ENCODE measurements at places on chromosomes 3 and 15.

DNA sequence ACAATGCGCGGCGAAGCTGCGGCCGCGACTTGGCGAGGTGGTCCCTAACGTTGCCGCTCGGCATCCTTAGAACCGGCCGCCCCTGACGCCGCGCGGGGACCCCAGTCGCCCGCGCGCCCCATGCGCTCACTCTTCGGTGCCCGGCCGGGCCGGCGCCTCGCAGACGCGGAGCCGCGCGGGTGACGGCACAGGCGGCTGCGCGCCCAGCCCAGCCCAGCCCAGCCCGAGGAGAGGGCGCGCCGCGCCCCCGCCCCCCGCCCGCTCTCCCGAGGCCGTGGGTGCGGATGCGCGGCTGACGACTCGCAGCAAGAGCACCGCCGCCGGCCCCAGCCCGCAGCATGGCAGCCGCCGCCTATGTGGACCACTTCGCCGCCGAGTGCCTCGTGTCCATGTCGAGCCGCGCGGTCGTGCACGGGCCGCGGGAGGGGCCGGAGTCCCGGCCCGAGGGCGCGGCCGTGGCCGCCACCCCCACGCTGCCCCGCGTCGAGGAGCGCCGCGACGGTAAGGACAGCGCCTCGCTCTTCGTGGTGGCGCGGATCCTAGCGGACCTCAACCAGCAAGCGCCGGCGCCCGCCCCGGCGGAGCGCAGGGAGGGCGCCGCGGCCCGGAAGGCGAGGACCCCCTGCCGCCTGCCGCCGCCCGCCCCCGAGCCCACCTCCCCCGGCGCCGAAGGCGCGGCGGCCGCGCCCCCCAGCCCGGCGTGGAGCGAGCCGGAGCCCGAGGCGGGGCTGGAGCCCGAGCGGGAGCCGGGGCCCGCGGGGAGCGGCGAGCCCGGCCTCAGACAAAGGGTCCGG is 437 bp downstream of the KLF13 start:
- peak; percentile 50 for DNase-seq

GRCh38 chr3:149657321-149657925 is 402 bp downstream of the WWTR1 start:
- DNase-seq, result peak; percentile 35

DNA sequence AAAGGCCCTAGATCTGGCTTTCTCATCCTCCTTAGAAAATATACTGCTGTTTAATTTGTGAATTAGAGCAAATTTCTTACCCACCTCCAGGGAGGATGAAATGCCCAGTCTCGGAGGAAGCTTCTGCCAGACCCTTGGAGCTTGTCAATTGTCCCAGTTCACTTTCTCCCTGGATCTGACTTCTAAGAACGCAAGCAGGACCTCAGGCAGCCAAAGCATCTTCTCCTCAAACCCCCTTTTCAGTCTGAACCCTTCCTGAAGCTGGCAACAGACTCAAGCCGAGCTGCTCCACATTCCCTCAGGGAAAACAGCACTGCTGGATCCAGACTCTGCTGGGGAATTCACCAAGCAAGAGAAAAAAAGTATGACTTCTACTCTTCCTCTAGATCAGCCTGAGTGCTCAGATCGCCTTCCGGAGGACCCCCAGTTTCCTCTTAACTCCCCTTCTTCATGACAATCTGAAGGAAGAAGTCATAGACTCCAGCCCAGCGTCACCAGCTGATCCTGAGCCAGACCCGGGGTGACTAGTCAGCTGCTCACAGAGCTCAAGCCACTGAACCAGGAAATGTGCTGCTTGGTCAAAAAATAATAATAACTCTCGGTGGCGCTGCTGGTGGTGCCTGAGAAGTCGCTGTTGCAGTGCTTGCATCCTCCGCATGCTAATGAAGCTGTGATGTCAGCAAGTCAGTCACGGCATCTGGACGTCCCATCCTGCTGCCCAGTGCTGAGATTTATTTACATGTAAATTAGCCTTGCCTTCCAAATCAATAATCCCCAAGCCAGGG is at the start of gene PRICKLE2:
PRICKLE2 (minus strand) TSS at position 641 of the 785 bp plus-strand sequence. CDS start 26,539 bp downstream, outside the sequence.
- DNase-seq, result peak; percentile 95

DNA sequence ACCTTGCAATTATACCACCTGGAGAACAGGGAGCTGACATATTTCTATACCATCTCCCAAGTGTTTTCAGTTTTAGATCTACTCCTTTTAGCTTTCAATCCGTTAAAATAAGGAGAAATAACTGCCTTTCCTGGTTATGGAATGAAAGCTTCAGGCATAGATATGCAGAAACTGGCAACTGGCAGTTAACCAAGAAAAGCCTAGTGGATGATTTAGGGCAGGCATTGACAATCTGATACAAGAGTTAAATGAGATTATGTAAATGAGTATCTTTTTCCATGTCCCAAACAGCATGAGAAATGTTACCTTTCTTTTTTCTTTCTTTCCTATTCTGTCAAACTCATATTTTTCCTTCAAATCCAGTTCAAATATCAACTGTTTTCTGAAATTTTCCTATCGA is 689.1 kb upstream of the DPPA4 start:
- peak; percentile 59 for DNase-seq

DNA sequence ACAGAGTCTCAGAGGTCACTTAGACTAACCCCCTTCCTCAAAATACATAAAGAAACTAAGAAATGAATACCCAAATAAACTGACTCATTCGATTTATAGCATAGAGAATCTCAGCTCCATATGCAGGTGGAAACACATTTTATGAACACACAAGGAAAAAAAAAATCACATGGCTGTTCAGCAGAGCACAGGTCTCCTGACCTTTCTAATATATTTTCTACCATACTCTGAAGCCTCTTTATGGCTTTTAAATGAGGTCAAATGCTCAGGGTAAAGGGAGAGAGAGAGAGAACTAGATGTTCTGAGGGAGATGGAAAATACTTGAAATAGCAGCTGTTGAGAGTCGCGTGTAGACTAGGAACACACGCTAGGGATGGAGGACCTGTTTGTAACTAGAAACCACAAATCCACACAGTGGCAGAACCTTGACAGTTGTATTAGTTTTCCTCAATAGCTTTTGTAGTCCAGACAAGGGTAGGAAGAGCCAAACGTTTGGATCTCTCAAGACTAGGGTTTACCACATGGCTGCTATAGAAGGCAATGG is 165.3 kb downstream of the FMN1 start:
- DNase-seq, result no peak

All from NCI-H82 (cell line).